ENCODE measurements at places on chromosomes 4 and X.

DNA sequence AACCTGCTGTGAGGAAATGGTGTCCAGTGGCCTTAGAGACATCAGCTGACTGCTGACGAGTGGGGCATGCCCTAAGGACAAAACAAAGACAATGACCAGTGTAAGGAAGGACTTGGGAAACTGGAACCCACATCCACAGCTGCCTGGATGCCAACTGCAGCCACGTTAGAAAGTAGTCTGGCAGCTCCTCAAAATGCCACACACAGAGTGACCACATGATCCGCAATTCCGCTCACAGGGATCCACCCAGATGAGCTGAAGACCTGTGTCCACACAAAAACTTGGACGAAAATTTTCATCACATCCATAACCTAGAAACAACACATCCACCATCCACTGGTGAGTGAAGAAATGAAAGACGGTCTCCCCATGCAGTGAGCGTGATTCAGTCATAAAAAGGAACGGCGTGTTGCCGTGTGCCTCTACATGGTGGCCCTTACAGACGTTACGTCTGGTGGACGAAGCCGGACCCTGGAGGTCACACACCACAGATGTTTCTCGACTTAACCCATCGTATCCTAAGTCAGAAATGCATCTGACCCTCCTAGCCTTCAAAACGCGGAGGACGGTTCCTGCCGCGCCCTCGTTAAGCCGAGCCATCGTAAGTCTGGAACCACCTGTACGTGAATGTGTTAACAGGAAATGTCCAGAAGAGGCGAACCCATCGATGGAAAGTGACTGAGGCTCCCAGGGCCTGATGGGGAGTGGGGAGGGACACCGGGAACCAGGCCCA lies 40.6 kb upstream of the MXD4 start:
- no peak for DNase-seq

- no peak for DNase-seq
Observed at GRCh38 chr4:136829280-136829679, 703.0 kb downstream of the PCDH18 start.

DNA sequence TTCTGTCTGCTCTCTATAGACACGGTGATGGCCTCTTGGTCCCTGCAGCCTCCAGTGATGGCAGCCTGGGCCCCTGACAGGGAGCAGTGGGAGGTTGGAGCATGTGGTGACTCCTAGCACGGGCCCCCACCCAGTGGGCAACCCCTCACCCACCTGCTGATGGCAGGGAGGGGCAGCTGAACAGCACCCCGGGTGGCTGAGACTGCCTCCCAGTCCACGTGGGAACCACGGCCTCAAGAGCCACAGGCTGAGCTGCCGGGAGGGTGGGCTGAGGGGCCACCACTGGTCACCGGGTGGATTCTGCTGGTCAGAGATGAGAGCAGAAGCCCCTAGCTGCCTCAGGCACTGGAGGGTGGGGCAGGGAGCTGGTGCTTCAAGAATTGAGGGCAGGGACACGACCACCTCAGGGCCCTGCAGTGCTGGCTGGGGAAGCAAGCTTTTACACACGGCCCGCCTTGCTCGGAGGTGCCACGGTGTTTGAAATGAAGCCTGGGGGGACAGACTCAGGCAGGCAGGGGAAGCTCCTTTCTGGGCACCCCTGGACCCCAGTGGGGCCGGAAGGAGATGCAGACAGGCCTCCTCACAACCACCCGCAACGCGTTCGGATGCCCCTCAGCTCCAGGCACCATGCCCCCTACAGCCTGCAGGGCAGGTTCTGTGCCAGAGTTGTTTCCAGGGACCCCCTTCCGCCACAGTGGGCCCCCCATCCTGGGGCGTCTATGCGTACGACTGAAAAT lies 6.3 kb upstream of the HAUS3 start:
- no peak for DNase-seq

DNA sequence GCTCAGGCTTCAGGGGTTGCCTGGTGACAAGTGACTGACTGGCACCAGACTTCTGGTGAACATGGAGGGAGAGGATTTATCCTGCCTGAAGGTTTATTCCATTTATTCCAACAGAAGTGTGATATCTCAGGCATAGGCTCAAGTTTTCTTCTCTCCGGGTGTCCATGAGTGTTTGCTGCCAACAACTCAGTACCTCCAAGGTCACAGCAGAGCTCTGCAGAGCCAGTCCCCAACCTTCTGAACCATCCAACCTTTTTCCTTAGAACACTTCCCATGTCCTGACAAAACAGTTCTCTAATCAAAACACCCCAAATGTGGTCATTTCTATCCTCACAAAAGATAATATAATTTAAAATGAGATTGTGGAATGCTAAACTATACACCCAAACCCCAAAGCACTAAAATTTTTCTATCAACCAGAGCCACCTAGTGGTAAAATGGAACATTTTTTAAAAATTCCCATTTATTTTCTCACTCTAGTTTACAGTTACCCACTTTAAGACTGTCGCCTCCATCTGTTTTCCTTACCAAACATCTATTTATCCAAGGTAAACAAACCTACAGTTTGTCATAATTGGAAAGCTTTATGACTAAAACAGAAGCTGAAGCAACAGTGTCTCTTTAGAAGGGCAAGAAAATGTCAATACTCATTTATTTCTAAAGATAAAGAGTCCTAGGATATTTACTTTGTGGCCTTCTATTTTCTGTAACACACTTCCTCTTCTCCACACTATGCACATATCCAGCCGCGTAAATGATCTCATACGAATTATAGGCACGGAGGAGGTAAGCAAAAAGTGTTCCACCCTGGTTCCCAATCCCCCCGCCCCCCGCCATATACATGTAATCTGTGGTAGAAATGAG lies 39.5 kb downstream of the TMEM154 start:
- no peak for DNase-seq

DNA sequence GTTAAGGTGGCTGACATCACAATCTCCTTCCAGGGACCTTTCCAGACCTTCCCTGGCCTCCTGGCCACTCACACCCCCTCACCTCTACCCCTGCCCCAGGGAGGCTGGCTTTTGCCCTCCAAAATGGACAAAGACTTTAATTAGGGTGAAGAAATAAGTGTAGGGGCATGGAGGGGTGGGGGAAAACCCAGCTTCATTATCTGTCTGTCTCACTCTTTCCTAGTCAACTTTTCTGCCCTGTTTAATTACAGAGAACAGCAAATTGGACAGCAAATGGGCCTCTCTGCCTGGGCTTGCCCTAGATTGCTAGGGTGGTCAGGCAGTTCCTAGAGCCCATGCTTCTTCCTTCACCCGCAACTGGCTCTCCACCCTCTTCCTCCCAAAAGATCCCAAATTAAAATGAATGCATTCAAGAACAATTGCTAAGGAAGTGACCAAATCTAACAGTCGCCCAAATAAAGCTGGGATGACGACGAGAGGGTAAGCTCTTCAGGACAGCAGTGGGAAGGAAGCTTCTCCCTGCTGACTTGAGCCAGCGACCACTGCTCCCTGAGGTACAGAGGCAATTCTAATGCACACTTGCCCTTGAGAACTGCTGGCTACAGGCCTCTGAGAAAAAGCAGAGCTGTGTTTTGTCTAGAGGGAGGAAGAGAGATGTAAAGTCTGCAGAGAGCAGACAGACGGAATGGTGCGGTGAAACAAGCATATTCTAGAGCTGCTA lies 12.4 kb downstream of the RAI2 start:
- DNase-seq: no peak

DNA sequence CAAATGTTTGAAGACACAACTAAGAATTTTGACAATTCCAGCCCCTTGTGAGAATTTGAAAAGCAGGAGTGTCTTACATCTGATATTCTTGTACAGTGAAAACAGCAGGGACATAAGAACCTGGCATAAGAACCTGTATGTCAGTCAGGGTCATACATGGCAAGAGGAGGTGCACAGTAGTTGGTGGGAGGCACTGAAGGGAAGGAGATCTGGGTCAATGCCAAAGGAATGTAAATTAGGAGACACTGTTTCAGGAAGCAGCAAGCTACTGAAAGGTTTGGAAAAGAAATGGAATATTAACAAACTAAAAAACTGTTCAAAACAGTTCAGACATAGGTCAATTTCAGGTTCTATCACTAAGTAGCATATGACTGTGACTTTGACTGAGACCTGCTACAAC lies 25.0 kb upstream of the SPP1 start:
- no peak for DNase-seq

- DNase-seq: peak; percentile 67
Observed at GRCh38 chr4:98663226-98664006, 5.0 kb upstream of the TSPAN5 start.

DNA sequence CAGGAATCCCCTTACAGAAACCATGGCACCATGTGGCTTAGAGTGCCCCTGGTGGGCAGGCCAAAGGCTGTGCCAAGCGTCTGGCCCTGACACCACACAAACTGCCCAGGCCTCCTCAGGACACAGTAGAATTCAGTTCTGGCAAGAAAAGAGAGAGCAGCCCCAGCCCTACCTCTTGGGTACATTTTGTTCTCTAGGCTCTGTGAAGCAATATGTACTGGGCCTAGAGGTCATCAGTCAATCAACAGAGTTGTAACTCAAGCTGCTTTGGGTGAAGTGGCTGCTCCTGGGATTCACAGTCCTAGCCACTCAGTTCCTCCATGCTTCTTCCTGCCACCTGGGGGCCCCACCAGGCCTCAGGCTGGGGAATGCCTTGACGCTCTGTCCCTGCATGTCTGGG lies 158.1 kb upstream of the MAMLD1 start:
- no peak for DNase-seq

- DNase-seq: no peak
Observed at GRCh38 chrX:34810364-34810763, 132.2 kb upstream of the FAM47B start.

- DNase-seq: no peak
Observed at GRCh38 chr4:85548841-85549240, 73.9 kb downstream of the ARHGAP24 start.
